ENCODE measurements at places on chromosomes 2 and 18.

- no peak overlapping the region for H3K4me3 ChIP-seq
- no peaks in the 10 kb centered on the region for H3K27me3 ChIP-seq
- no peak for DNase-seq
- no peaks in the 10 kb centered on the region for H3K36me3 ChIP-seq
- no peak overlapping the region for H3K27ac ChIP-seq
- H3K4me1 ChIP-seq = no peaks in the 10 kb centered on the region
These were observed 139.6 kb upstream of the DCC start for GRCh38 chr18:52200406-52200805.

DNA sequence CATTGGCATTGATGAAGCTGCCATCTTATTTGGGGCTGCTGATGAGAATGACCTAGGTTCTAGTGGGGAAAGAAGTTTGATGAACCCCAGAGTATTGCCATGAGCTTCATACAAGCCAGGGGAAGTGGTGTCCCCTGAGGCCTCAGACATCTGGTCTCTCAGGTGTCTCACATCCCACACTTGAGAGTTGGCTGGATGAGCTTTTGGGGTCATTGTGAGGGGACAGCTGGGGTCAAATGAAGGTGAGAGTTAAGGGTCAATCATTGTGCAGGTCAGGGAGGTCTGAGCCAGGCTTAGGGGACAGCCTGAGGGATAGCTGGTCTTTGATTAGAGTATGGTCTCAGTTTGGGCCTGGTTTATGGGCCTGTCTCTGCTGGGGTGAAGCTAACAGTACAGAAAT is 336.5 kb downstream of the CYP26B1 start:
- H3K27me3 ChIP-seq = no peaks in the 10 kb centered on the region
- no peak overlapping the region for H3K4me3 ChIP-seq
- no peaks in the 10 kb centered on the region for H3K36me3 ChIP-seq
- no peak overlapping the region for H3K27ac ChIP-seq

DNA sequence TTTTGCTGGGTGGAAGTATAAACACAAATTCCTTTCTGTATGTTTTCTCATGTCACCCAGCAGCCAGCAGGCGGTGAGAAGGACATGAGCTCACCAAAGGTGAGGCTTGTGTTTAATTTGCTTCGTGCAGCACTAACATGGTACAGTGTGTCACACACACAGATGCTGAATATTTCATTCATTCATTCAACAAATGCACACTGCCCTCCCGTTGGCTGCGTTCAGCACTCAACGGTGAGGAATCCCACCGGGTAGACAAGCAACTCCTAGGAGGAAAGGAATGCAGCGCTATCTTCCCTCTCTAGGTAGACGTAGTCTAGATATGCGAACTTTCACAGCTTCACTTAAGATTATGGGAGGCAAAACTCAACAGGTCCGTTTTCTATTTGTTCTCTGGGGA is 85.1 kb downstream of the LONRF2 start:
- H3K27me3 ChIP-seq = no peaks in the 10 kb centered on the region
- H3K4me3 ChIP-seq = no peak overlapping the region
- no peak overlapping the region for H3K27ac ChIP-seq

GRCh38 chr2:20656561-20656960 is 5.7 kb upstream of the HS1BP3 start:
- DNase-seq = no peak
- no peak overlapping the region for H3K27ac ChIP-seq
- H3K4me3 ChIP-seq = no peak overlapping the region
- no peaks in the 10 kb centered on the region for H3K36me3 ChIP-seq
- peaks cover 23% of the 10 kb centered on the region for H3K27me3 ChIP-seq
- peaks cover 5% of the 10 kb centered on the region for H3K4me1 ChIP-seq

DNA sequence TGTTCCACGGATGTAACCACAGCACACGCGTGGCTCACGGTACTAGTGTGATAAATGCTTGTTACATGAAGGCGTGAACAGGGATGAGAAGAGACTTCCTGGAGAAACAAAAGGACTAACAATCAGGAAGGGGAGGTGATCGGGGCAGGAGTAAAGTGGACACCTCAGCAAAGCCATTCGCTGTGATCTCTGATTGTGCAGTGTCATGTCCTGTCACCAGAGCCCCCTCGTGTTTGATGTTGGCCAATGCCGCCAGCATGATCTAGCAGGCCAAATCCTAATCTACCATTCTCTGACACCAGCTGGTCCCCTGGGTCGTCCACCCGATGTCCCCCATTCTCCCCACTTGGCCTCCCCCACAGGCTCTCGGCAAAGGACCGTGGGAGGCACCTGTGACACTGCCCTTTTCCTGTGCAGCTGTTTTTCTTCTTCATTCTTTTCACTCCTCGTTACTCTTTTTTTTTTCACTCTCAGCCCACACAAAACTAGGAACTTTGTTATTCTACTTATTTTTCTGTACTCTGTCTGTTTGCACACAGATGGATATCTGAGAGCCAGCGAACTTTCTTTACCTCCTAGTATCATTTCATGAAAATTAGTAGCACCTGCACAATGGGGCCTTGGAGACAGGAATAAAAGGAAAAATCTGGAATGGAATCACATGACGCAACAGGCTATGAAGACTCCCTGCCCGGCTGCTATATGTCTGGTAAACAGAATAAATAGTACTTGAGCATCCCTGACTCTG is 146.8 kb downstream of the TGIF1 start:
- no peak for DNase-seq
- H3K4me3 ChIP-seq = no peak overlapping the region
- H3K27ac ChIP-seq = peak overlapping the region; percentile 100
- H3K36me3 ChIP-seq = peaks cover 2% of the 10 kb centered on the region
- H3K4me1 ChIP-seq = peaks cover 41% of the 10 kb centered on the region

GRCh38 chr2:188695953-188696352 is 278.2 kb upstream of the COL3A1 start:
- H3K36me3 ChIP-seq = no peaks in the 10 kb centered on the region
- H3K4me3 ChIP-seq = no peak overlapping the region
- no peak overlapping the region for H3K27ac ChIP-seq
- H3K4me1 ChIP-seq = no peaks in the 10 kb centered on the region
- no peaks in the 10 kb centered on the region for H3K27me3 ChIP-seq
- DNase-seq = no peak

DNA sequence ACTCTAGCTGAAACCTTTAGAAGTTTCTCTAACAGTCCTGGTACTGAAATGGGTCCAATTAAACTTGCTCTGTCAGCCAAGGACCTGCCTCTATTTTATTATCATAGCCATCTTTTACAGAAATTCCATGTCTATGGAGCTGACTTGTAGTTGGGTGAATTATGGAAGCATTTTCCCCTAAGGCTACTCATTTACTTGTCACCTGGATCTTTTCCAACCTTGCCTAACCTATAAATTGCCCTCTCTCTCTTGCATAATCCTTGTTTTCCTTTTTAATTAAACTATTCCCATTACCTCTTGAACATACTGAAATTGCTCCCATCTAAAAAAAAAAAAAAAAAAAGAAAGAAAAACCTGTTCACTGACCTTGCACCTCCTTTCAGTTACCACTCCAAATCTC is 74.6 kb upstream of the DOK6 start:
- no peaks in the 10 kb centered on the region for H3K27me3 ChIP-seq
- DNase-seq = no peak
- H3K27ac ChIP-seq = no peak overlapping the region
- no peaks in the 10 kb centered on the region for H3K4me1 ChIP-seq
- no peak overlapping the region for H3K4me3 ChIP-seq

DNA sequence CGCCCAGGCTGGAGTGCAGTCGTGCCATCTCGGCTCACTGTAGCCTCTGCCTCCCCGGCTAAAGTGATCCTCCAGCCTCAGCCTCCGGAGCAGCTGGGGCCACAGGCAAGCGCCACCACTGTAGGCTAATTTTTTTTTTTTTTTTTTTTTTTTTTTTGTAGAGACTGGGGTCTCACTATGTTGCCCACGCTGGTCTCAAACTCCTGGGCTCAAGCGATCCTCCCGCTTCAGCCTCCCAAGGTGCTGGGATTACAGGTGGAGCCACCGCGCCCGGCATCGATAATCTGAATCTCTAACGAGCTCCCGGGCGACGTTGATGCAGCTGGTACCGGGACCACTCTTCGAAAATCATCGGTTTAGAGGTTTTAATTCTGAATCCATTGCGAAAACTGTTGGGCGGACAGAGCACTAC is 520 bp upstream of the CYP20A1 start:
- H3K4me3 ChIP-seq = peak overlapping the region; percentile 98
- H3K36me3 ChIP-seq = peaks cover 9% of the 10 kb centered on the region
- H3K27me3 ChIP-seq = no peaks in the 10 kb centered on the region
- no peak for DNase-seq

- DNase-seq = no peak
- no peak overlapping the region for H3K27ac ChIP-seq
- H3K4me3 ChIP-seq = no peak overlapping the region
- H3K4me1 ChIP-seq = no peaks in the 10 kb centered on the region
These were observed 51.3 kb upstream of the TANC1 start for GRCh38 chr2:158917121-158917520.

DNA sequence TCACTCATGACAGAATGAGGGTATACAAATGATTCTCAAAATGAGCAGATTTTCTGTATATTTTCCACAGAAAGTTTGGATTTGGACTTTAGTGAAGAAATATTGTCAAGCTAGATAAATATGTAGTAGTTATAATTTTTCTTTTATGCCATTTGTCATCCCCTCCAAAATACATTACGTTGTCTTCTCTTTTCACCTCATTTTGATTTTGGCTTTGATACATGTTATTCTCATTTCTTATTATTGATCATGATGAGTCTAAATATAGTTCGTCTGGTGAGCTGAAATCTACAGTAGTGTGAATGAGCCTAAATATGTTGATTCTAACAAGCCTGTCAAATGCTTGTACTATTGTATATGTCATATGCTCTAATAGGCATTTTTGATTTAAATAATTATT is 12.3 kb downstream of the DDX1 start:
- peaks cover 48% of the 10 kb centered on the region for H3K36me3 ChIP-seq
- no peak overlapping the region for H3K4me3 ChIP-seq
- no peak for DNase-seq
- no peaks in the 10 kb centered on the region for H3K27me3 ChIP-seq
- H3K27ac ChIP-seq = no peak overlapping the region

GRCh38 chr2:220460257-220460985 is 833.0 kb downstream of the SLC4A3 start:
- no peaks in the 10 kb centered on the region for H3K4me1 ChIP-seq
- no peak overlapping the region for H3K4me3 ChIP-seq
- H3K36me3 ChIP-seq = no peaks in the 10 kb centered on the region
- H3K27ac ChIP-seq = no peak overlapping the region
- H3K27me3 ChIP-seq = no peaks in the 10 kb centered on the region

GRCh38 chr2:229392196-229392595 is 121.1 kb upstream of the PID1 start:
- H3K27me3 ChIP-seq = no peaks in the 10 kb centered on the region
- no peak for DNase-seq
- H3K4me1 ChIP-seq = peaks cover 5% of the 10 kb centered on the region
- peaks cover 6% of the 10 kb centered on the region for H3K36me3 ChIP-seq
- H3K4me3 ChIP-seq = no peak overlapping the region

DNA sequence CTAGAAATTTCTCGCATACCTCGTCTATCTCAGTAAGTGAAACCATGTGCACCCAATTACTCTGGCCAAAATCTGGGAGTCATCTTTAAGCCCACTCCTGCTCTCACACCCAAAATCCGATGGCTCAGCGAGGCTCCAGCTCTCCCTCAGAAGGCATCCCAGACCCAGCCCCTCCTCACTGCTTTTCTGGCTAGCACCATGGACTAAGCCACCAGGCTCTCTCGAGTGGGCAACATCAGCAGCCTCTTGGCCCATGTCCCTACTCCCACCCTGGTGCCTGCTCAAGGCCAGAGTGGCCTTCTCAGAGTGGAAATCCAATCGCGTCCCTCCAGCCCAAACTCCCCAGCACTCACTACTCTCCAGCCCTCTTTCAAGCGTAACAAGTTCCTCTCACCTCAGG is 27.2 kb downstream of the TNS1 start:
- no peak overlapping the region for H3K4me3 ChIP-seq
- H3K4me1 ChIP-seq = peaks cover 51% of the 10 kb centered on the region
- no peak overlapping the region for H3K27ac ChIP-seq

DNA sequence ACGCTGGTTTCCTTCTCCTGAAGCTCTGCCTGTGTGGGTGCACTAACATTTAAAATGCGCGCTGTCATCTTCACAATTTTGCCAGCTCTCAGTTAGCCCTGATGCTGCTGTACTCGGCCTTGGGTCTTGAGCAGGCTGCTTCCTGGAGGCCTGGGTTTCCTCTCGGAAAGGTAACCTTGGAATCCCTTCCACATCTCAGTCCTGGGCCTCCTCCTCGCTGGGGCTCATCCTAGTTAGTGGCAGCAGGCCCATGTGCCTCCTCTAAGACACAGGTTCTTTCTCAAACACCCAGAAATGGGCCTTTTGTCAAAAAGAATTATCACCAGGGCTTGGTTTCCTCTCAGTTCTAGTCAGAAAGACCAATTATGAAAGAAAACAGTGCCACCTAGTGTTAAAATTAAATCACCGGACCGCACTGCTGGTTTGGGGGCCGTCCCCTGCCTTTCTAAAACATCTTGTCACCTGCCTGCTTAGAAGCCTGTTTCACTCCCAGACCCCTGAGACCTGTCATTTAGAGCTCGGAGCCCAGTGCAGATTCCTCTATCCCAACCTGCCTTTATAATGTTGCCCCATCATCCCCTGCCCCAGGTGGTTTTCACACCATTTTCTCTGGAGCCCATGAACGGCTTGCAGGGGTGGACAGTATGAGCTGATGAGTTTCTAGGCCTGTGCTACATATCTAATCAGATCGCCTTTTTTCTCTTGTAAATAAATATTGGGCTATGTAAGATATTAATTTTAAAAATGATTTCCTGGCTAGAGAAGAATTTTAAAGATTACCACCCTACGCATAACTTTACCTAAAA is 42.4 kb downstream of the HK2 start:
- peaks cover 31% of the 10 kb centered on the region for H3K36me3 ChIP-seq
- H3K27ac ChIP-seq = no peak overlapping the region
- no peak overlapping the region for H3K4me3 ChIP-seq
- peaks cover 8% of the 10 kb centered on the region for H3K4me1 ChIP-seq
- H3K27me3 ChIP-seq = no peaks in the 10 kb centered on the region
- DNase-seq = peak; percentile 41

DNA sequence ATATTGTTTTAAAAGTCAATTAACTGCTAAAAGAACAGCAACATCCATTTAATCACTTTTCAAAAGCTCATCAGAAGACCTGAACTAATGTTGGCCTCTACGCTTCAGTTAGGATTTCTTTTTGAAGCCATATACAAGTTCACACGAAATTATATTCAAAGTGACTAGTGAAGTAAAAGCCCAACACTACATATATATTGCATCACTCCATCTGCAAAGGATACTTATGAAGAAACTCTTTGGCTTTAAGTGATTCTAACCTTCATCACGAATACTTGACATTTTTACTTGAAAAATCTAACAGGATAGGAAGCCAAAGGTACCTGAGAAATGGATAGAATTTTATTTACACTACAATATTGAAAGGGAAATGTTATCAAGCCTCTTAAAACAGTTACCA is 50.4 kb downstream of the LRPPRC start:
- H3K4me3 ChIP-seq = no peak overlapping the region
- no peaks in the 10 kb centered on the region for H3K4me1 ChIP-seq
- no peaks in the 10 kb centered on the region for H3K27me3 ChIP-seq
- DNase-seq = no peak

DNA sequence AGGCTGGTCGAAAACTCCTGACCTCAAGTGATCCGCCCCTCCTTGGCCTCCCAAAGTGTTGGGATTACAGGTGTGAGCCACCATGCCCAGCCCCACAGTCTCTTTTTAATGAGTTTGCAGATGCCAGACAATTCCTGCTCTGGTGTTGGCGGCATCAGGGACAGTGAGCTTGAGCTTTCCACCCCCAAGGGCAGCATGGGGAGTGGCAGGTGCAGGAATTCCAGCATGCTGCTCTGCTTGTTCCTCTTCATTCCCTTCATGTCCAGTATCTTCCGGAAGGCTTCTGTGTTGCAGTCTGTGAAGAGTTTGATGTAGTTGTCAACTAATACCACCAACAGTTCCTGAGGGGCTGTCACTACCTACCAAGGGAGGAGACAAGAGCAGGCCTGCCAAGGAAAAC is 137.3 kb downstream of the SS18 start:
- DNase-seq = no peak
- H3K36me3 ChIP-seq = no peaks in the 10 kb centered on the region
- H3K27me3 ChIP-seq = no peaks in the 10 kb centered on the region
- no peak overlapping the region for H3K27ac ChIP-seq

Measured in spinal cord (tissue), 10 donors.